CD4-positive, CD25-positive, alpha-beta regulatory T cell (primary cell): ENCODE measurements at places on chromosomes 6 and 20.

DNA sequence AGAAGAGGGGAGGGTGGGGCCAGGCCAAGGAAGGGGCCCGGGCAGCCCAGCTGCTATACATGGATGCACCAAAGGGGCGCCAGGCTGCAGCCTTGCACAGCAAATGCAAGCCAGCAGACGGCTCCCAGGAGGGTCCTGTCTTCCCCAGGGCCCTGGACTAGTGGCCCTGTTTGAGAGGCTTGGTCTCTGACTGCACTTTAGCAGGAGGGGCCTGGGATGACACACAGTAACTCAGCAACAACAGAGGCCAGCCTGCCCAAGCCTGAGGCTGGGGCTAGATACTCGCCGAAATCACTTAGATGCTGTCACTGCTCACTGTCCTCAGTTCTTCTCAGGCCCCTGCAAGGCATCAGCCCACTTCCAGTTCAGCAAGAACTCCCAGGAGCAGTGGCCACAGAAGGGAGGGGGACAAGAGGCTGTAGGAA is 73.5 kb downstream of the TRAM2 start:
- no peak for DNase-seq

DNA sequence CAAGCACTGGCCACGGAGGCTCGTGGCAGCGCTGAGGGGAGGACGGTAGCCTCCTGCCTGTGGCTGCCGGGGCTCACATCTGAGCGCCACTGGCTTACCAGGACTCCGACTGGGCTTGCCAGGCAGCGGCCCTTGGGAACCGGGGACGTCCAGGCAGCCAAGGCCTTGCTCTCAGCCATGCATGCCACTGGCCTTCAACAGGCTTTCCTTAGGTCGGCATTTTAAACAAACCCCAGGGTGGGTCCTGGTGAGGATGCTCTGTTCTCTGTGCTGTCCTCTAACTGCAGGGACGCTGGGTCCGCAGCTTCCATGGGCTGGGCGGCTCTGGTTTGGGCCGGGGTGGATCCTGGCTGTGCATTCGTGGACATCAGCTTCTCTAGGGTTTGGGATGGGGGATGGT is 59.1 kb upstream of the BHLHE23 start:
- no peak for DNase-seq

DNA sequence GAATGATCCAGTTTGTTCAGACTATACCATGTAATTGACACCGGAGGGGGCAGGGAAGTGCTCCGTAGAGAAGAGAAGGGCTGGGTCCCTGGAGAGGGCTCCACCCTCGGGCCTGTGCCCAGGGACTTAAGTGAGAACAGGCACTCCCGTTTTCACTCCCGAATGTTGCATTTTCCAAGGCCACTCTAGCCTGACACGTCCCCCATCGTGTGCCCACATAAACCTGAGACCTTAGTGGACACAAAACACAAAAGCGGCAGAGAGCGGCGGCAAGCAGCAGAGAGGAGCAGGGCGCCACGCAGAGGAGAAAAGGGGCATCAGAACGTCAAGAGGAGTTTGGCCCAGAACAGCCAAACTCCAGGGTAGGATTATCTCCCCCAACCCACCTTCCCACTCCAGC is 1405.1 kb downstream of the GRIK2 start:
- DNase-seq: no peak

DNA sequence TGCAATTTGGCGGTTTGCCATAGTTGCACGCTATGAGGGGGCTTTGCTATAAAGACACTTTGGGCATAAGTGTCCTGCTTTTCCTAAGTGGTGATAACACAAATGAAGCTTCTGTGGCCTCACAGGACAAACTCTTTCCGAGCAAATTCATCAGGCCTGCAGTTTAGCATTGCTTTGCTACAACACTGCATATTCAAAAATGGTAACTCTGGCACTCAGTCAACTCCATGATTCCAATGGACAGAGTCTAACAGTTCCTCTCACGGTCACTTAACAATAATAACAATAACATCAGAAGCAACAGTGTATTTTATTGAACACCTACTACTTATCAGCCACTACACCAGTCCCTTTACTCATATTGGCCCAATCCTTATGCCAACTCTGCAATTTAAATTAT is 222.5 kb downstream of the FRK start:
- no peak for DNase-seq
